NCI-H345 (cell line): ENCODE measurements at places on chromosomes 6 and 20.

DNA sequence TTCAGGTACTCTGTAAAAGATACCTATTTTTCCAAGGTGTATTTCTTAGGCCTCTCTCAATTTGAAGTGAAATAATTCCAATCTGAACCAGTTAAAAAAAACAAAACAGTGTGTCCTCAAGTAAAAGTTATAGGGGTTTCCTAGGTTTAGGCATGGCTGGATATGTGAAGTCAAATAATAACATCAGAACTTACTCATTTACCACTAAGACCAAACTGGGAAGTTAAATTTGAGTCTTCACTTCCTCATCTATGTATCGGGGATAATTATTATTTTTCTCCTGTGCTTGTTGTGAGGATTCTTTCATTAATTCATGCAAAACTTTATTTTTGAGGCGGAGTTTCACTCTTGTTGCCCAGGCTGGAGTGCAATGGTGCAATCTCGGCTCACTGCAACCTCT lies 86.2 kb upstream of the PTPRK start:
- DNase-seq = no peak

- no peak for DNase-seq
These were observed 236.8 kb upstream of the RREB1 start for GRCh38 chr6:6870921-6871320.

DNA sequence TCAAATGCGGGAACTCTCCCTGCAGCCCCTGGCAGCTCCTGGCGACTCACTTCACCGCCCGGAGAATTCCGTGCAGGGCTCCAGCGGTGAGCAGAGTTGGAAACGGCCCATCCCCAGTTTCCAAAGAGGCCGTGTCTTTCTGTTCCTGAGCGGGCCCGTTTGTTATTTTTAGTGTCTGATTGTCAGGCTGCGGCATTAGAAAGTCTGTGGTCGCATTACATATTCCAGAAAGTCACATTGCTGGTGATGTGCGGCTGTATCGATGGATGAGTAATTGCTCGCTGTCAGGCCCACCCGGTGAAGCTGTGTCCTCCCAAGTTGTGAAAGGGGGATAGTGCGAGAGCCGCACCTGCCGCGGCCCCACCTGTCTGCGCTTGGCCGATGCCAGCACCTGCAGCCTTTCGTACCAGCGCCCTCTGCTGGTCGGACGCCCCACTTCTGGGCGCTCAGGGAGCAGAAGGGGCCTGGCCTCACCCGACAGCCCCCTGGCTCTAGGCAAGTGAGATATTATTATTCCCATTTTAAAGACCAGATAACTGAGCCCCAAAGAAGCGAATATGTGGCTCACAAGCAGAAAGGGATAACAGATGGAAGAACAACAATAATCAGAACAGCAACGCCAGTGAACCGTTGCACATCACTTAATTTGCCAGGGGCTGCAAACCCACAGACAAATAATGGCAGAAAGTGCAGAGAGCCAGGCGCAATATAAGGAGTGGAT lies 244.9 kb downstream of the TSHZ2 start:
- peak; percentile 86 for DNase-seq

GRCh38 chr20:63697357-63697867 lies 960 bp downstream of the TNFRSF6B start:
- DNase-seq = no peak

DNA sequence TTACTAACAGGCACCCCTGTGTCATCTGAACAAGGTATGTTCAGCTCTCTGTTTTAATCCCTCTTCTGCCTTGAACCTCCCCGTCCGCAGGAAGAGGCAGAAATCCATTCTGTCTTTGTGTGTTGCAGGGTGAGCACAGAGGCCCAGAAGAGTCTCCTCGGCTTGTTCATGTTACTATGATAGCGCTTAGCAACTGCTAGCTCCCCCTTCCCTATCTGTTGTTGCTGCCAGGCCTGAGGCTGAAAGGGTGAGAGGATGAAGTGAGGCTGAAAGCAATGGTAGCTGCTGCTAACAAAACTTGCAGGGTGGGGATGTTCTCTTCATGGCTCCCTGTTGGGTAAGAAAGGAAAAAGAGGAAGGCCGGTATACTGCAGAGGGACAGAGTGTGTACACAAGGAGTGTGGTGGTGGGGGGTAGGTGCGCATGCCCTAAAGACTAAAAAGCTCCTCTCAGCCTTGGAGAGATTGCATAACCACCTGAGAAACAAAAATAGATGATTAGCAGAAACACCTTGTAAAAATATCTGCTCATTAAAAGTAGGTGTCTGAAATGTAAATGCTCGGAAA lies 55.2 kb upstream of the CITED2 start:
- DNase-seq = no peak

GRCh38 chr6:166275714-166276166 lies 32.5 kb downstream of the PRR18 start:
- DNase-seq = peak; percentile 51

DNA sequence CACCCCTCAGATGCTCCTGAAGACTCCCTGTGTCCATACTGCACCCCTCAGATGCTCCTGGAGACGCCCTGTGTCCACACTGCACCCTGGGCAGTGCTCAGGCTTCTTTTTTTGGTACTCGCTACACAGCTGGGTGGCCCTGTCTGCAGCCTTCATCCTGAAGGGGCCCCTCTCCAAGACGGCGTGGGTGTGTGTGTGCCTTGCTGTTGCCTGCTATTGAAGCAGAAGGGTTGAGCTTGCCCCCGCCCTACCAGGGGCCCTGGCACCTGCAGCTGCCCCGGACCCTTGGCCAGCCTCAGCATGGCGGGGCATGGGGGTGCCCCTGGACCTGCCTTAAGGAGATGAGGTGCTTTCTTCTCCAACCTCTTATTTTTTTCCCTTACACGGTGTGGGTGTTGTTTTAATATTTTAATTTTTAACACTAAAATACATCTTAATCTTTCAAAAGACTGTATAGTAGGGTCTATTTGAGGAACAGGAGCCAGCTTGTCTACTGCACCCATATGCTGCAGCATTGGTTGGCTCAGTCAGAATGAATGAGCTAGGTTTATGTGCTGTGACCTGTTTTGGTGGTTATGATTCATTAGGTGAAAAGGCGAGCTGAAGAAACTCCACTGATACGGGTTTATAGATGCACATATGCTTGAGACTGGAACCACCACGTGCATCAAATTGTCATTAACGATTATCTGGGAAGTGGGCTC lies 135.9 kb downstream of the AGPAT4 start:
- DNase-seq = no peak

DNA sequence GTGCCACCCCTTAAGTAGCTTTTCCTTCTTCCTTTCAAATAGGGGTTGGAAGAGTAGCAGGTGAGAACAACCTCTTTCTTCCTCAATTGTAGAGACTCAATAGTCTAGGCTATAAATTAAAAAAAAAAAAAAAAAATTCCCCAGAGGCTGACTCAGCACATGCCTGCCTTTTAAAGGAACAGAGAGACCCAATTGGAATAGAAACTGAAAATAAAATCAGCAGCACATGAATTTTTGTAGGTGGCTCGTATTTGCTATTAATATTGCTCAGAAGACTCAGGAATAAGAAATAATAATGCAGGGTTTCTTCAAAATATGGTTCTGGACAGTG lies 19.3 kb downstream of the TOP1 start:
- no peak for DNase-seq

DNA sequence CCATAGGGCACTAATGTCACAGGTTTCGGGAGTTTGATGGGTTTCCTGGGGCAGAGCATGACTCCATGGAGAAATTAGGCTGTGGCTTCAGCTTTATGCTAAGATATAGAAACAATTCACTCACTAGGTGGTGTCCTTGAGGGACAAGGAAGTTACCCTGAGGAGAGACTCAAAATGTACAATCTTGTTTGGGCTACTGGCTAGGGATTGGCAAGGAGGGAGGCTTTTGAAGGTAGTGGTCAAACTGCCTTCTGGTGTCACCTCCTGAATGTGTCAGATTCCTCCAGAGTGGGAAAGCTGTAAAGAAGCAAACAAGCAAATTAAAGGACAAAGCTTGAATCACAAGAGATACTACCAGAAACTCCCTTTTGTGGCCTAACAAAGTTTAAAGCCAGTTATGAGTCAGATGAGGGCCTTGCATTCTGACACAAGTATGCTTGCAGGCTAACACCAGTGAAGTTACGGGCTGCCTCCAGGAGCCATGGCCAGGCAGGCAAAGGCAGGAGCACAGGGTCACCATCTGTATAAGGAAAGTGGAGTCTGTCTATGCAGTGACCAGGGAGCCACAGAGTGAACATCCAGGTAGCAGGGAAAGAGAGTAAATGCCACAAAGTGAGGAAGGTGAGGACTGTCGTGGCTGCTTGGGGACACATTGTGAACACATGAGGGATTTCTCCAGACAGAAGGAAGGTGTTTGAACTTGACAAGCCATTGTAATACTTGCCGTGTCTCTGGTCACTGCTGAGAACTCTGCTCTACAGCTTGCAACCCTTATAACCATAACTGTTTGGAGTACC lies 107.7 kb upstream of the DTNBP1 start:
- DNase-seq = no peak
